Mucosa of descending colon (tissue), 3 donors: ENCODE measurements at places on chromosomes 1 and 21. TPM values are rescaled to one million over a fixed set of nuclear protein-coding genes. Genes with fewer than 3 reads are reported as not detected.

Gene RPRD2
- total RNA-seq: 28.3 TPM

Gene BSND
- total RNA-seq: not detected

Gene PRAMEF12
- total RNA-seq: not detected

- DNase-seq: no peak
Observed at GRCh38 chr1:202615501-202616354, 94.5 kb downstream of the SYT2 start.

DNA sequence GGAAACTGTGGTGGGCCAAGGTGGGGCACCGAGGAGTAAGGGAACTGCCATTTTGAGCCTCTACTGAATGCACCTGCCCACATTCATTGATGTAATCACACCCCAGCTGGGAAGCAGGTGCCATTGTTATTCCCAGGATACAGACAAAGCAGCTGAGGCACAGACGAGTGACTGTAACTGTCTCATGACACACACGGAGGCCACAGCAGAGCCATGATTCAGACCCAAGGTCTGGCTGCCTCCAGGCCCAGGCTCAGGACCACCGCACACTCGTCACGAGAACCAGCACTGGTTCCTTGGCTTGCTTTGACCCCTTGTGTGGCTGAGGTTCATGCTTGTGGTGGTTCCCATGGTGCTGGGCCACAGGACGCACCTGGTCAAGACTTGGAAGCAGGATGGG, 45.6 kb upstream of the CLIC4 start:
- no peak for DNase-seq

DNA sequence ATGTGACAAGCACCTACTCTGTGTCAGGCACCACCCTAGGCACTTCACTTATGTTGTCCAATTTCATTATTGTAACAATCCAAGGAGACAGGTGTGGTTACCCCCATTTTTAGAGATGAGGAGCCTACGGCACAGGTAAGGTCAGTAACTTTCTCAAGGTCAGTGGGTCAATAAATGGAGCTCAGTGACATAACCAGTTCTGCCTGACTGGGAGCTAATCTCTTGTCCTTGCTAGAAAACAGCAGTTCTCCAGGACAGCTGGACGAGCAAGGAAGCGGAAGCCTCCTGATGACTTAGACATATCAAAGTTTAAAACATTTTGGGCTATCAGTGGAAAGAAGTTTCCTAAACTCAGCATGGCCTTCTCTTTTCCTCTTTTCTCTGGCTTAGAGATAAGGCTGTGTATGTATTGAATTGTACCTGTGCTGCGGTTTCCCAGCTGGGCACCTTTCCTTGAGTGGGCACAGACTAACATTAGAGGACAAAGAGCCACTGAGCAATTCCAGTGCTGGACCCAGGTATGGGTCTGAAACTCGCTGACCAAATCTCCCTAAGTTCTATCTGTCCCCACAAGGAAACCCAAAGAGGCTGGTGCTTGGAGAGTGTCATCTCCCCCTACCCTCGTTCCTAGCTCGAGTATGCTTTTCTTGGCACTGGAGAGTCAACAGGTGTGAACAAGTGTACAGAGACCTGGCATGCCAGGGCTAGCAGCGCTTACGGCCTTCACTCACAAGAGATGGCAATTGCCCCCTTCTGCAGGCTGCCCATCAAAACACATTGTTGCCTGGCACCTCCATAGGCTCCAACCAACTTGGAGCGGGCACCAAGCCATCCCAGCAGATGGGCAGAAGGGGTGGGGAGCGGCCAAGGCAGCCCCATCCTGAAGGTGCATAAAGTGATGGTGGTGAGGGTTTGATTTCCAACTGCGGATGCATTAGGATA, 456.1 kb upstream of the PROX1 start:
- DNase-seq: no peak

DNA sequence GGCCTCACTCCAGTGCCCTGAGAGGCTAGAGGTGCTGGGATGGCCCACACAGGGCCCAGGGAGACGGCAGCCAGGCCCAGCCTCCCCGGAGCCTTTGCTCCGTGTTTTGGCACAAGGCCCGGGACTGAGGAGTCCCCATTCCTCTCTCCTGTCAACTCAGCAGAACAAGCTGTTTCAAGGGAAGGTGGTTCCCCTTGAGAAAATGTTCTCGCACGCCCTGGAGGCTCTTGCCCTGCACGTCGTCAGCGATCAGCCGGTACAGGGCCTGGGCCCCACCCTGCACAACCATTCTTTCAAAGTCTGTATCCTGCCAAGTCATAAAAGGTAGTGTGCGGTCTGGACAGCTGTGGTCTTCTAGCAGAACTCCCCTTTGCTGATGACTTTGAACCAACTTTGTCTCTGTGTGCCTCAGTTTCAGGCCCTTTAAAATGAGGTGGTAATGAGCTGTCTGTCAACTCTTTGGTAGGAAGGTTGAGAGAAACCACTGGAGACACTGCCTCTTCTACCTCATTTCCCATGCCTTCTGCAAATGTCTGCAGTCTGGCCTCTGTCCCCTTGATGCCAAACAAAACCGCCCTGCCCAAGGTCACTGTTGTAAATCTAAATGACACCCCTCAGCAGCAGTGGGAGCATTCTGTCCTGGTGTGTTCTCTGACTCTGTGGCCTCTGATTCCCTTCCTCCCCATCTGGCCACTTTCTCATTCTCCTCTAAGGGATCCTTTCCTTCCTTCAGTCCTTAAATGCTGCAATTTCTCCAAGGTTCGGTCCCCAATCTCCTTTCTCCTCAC, 138.6 kb upstream of the JUN start:
- peak; percentile 81 for DNase-seq
